ENCODE measurements at places on chromosomes 5 and 9.

DNA sequence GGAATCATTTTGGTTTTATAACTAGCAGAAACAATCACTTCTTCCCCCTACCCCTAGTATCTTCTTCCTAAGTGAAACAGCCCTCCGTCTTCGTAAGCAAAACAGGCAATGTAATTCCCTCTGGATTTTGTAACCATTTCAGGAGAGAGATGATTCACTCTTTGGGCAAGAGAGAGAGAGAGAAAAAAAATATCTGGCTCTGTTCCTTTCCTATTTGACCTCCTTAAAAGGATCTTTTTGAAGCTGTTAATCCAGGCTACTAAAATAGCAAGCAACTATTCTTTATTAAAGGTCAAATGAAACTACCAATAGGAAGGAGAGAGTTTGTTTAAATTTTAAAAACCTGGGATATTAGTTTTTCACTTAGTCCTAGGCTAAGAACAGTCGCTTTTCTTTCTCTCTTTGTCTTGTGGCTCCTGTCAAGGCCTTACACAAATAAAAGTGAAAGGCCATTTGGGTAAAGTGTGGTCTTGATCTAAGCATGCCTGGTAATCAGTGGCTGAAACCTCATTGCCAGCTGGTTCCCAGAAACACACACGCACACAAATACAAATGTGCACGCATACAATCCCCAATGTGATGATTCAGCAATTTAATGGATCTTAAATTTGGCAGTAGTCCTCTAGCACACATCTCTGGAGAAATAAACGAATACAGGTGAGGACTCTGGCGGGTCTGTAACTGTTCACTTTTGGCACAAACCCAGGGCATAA is 70.2 kb downstream of the PRUNE2 start:
- DNase-seq, result no peak

- no peak for DNase-seq
Measured at GRCh38 chr9:114448706-114449105, 56.6 kb downstream of the WHRN start.

GRCh38 chr9:114936581-114936980 is 6.2 kb upstream of the TNFSF8 start:
- no peak for DNase-seq

DNA sequence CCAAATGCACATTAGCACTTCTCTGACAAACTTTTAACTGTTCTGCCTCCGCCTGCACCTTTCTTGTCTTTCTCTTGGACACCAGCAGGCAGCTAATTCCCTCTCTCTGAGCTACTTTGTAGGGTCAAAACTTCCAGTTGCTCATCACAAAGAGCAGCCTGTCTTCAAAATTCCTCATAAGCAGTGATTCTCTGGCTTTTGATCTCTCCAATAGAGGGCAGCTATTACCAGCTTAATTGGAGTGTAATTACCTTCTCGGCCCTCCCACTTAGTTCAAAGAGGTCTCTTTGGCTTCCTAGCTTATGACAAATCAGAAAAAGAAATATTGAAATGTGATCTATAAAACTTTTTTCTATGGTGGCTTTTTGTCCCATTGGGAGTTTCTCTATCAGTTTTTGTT is 43.6 kb upstream of the RAD23B start:
- DNase-seq, result peak; percentile 46

DNA sequence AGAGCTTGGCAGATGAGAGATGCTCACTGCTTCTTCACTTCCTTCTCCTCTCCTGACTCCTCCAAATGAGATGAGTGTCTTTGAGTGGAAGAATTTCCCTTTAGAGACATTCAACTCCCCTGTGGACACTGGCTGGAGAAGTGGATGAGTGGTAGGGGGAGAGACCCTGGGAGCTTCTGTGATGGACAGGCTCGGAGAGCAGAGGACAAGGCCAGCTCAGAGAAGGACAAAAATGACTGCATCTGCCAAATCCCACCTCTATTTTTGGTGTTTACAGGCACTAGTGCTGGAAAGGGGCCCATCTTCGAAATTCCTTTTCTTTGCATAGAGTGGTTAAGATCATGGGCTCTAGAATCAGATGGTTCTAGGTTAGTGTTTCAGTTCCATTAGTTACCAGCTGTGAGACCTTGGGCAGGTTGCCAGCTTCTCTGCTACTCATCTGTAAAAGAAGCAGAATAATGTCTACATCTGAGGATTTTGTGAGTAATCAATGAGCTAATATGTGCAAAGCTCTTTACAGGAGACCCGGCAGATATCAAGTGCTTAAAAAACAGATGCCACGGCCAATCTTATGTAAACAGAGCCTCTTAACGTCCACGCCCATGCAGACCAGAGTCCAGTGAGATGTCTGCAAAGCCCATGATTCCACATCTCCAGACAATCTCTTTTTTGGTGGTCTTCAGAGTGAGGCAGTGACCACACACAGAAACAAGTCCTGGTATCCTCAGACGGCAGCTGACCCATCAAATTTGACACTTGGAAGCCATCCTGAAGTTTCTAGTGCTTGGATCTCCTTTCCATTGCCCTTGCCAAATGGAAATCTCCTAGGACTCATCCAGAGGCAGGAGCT is 13.6 kb upstream of the COL27A1 start:
- DNase-seq, result no peak

Data from foreskin keratinocyte (primary cell).